ENCODE measurements at places on chromosomes 6 and 20.

- DNase-seq: no peak
Measured at GRCh38 chr6:28884423-28885131, 39.2 kb downstream of the TRIM27 start.

DNA sequence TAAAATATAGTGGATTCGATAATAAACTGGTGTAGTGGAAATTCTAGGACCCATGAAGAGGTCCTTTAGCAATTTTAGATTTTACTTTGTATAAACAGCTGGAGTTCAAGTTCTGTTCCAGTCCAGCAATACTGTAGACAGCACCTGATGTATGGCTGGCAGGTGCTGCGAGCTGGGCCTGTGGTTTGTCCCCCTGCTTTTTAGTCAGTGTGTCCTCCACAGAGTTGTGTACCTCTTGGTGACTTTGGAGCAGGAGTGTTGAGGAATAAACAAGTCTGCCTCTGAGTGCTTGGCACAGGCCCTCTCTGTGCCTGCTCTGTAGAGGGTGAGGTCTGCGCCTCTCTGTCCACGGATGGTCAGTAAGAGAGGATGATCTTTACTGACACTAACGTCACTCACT is 13.8 kb downstream of the STX16 start:
- DNase-seq: no peak

DNA sequence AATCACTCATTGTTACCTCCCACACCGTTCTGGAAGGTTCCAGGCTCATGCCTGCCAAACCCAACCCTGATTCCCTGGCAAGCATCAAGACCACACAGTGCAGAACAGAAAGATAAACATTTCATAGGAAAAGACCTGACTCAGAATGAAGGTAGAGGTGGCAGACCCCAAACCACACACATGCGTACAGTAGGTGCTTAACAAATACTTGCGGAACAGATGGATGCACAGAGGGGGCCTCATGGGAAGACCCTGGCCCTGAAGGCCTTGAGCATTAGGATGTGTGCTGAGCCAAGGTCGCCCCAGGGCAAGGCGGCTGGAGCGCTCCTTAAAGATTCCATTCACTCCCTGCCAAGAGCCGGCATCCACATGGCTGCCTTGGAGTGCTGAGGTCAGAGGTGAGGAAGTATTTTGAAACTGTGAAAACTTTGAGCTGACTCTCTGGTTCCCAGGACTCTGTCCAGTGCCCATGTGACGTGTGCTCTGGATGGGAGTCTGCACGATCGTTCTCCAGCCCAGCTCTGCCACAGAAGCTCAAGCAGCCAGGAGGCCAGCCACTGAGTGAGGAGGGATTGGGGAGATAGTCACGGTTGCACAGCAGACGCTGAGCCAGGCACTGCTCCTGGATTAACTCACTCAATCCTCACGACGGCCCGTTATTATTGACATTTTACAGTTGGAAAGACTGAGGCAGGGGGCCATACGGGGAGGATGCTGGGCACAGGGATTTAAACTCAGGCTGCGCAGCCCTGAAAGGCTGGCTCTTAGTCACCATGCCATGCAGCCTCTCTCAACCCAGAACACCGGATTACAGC is 65.5 kb upstream of the AFDN start:
- DNase-seq: peak; percentile 0

- peak; percentile 76 for DNase-seq
Measured at GRCh38 chr6:100116411-100117194, 122.6 kb upstream of the MCHR2 start.

GRCh38 chr6:79404261-79404660 is 133.0 kb downstream of the LCA5 start:
- no peak for DNase-seq

DNA sequence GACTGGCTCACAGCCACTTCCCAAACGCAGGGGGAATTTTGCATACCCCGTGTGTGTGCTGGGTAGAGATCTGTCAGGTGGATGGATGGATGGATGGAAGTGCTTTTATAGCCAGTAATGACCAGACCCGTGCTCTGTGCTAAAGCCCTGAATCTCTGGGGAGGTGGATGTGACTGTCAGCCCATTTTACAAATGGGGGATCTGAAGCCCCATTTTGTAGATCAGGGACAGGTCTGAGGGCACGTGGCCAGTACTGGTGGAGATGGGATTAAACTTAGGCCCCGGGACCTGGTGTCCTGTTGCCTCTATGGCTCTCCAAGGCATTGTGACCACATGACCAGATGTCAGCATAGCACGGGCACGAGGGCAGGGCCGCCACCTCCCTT is 38.2 kb upstream of the ZBP1 start:
- DNase-seq: no peak

DNA sequence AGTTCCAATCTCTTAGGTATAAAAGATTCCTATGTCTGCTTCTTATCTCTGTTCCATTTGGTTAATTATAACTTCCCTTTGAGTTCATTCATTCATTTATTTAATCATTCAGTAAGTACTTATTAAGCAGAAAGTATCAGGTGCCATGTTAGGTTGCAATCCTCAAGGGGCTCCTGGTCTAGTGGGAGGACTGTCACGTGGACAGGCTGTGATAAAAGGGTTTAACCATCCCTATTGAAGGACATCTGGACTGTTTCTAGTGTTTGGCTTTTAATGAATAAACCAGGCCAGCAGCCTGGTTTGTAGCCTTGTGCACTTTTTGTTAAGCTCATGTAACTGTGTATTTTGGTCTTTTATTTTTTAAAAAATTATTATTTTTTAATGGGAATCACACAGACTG is 162.1 kb upstream of the OGFRL1 start:
- DNase-seq: no peak

- no peak for DNase-seq
Measured at GRCh38 chr20:49765846-49766541, 46.6 kb upstream of the SLC9A8 start.

Data from IMR-90 (cell line).